ENCODE measurements at places on chromosomes 12 and 14.

DNA sequence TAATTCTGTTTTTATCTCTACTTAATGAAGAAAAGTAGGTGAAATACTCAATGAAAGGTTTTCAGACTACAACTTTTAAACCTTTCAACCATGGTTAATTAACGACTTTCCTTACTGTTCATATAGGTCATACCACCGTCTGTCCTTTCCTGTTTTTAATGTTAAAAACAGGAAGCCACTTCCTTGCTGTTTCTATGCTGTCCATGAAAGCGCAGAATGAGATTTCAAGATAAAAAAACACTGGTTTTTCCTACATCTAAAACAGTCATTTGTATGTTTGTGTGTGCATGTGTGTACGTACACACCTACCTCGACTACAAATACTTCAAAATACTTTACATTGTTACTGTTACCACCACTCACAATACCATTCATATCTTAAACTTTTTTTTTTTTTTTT, 27.3 kb downstream of the SPTLC2 start:
- no peak for DNase-seq

DNA sequence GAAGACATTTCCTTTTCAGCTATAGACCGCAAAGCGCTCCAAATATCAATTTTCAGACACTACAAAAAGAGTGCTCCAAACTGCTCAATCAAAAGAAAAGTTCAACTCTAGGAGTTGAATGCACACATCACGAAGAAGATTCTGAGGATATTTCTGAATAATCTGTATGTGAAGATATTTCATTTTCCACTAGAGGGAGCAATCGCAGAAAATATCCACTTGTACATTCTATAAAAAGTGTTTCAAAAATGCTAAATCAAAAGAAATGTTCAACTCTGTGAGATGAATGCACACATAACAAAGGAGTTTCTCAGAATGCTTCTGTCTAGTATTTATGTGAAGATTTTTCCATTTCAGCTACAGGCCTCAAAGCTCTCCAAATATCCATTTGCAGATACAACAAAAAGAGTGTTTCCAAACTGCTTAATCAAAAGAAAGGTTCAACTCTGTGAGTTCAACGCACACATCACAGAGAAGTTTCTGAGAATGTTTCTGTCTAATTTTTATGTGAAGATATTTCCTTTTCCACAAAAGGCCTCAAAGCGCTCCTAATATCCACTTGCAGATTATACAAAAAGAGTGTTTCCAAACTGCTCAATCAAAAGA, 643.8 kb upstream of the ALG10B start:
- no peak for DNase-seq

DNA sequence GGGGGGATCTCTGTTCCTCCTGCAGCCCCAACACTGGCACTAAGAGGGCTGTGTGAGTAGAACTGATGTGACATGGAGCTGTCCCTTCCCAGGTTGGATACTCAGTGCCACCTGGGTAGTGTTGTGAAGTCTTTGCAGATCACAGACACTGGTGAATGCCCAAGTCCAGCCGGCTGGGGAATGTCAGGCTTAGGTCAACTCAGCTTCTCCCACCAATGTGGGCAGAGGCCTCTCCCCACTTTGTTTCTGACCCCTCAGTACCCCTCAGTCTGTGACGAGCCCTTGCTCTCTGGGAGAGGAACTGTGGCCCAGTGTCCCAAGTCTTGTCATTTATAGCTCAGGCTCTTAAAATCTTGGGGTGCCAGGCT, 11.3 kb downstream of the SLC25A29 start:
- DNase-seq = no peak

DNA sequence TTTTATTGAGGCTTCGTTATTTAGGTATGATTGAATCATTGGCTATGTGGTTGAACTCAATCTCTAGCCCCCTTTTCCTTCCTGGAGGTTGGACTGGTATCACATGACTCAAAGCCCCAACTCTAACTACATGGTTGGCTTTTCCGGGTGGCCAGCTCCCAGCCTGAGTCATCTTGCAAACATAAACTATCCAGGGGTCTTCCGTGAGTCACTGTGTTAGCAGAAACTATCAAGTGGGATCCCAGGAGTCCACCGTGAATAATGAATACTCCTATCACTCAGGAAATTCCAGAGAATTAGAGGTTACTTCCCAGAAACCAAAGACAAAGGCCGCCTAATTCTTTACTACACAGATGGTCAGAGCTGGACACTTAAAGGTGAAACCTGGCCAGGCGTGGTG, 19.7 kb upstream of the PLEKHD1 start:
- no peak for DNase-seq

All from hypothalamus (tissue), 51 donors.